Activated naive CD4-positive, alpha-beta T cell treated with anti-CD3 and anti-CD28 coated beads for 36 hours (primary cell): ENCODE measurements at places on chromosomes 1 and 21.

GRCh38 chr21:35257413-35257812, 208.3 kb upstream of the RUNX1 start:
- DNase-seq: peak; percentile 27

GRCh38 chr1:60867782-60868181, 214.6 kb upstream of the NFIA start:
- no peak for DNase-seq

- DNase-seq: no peak
These were observed 164.9 kb downstream of the NFIA start for GRCh38 chr1:61247051-61247825.

GRCh38 chr1:73475316-73475870, 722.6 kb downstream of the LRRIQ3 start:
- no peak for DNase-seq

DNA sequence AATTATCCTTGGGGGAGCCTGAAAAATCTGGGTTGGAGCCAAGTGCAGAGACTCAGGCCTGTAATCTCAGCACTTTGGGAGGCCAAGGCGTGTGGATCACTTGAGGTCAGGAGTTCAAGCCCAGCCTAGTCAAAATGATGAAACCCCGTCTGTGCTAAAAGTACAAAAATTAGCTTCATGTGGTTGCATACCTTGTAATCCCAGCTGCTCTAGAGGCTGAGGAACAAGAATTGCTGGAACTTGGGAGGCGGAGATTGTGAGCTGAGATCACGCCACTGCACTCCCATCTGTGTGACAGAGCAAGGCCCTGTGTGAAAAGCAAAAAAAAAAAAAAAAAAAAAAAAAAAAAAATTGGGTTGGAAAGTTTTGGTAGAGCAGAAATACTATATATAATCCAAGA, 1563.6 kb upstream of the PRMT6 start:
- no peak for DNase-seq

DNA sequence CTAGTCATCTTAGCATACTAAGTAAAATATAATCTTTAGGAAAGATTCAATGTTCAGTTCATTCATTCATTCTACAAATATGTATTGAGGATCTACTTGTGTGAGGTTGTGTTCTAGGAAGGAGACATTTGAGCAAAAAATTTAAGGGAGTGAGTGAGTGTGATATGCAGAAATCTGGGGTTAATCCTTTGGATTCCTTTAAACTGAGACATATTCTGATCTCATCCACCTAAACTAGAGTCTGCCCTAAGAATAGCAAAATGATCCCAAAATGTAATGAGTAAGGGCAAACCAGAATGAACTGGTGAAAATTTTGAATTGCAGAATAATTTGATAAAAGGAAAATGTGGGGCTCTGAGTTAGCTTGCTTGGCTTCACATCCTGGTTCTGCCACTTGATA, 8.6 kb downstream of the UBE2U start:
- no peak for DNase-seq

- no peak for DNase-seq
These were observed 22.4 kb downstream of the DHCR24 start for GRCh38 chr1:54864460-54865208.

- DNase-seq: no peak
These were observed 443.4 kb upstream of the PRMT6 start for GRCh38 chr1:106613068-106613467.

DNA sequence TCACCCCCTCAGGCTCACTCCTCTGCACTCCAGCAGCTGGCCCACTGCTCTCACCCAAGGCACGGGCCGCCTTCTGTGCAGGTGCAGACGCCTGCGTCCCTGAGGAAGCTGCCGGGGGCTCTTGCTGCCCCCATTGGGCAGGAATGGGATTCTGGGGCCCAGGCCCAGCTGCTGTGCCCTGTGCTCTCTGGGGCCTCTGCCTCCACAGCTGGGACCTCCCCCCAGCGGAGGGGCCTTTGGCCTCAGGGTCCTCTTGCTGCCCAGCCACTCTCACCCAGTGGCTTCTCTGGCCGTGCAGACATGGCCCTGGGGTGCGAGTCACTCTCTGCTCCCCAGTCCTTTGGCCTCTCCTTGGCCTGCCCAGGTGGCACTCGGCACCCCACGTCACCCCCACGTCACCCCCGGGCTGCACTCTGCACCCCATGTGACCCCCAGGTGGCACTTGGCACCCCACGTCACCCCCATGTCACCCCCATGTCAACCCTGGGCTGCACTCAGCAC, 19.1 kb upstream of the LRRC3 start:
- DNase-seq: no peak

DNA sequence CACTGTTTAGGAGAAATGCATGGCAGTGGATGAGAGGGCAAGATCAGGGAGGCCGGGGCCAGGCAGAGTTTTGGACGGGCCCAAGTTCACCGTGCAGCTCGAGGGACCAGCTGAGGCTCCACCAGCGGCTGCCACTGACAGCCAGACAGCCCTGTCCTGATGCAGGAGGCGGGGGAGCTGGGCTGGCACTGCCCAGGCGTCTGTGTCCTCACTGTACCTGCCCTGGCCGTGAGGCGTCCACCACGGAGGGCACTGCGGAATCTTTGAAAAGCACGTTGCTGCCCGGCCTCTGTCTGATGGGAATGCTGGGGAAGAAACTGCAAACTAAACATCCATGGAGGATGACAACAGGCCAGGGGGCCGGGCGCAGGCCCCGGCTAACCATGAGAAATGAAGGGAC, 35.5 kb downstream of the VPS26C start:
- DNase-seq: no peak

DNA sequence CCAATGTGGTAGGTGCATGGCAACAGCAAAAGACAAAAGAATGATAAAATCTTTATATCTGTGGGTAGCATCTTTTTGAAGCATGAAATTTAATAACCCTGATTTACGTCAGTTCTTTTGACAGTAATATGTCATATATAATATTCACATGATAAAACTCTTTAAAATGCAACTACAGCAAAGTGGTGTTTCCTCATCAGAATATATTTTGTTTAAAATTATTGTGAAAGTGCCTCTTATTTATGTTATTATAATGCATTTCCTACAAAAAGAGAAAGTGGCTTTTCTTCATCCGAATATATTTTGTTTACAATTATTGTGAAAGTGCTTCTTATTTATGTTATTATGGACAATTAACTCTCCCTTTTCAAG, 46.9 kb upstream of the EEIG2 start:
- no peak for DNase-seq

- DNase-seq: no peak
These were observed 77.9 kb downstream of the ZC3H11B start for GRCh38 chr1:219534991-219535390.

DNA sequence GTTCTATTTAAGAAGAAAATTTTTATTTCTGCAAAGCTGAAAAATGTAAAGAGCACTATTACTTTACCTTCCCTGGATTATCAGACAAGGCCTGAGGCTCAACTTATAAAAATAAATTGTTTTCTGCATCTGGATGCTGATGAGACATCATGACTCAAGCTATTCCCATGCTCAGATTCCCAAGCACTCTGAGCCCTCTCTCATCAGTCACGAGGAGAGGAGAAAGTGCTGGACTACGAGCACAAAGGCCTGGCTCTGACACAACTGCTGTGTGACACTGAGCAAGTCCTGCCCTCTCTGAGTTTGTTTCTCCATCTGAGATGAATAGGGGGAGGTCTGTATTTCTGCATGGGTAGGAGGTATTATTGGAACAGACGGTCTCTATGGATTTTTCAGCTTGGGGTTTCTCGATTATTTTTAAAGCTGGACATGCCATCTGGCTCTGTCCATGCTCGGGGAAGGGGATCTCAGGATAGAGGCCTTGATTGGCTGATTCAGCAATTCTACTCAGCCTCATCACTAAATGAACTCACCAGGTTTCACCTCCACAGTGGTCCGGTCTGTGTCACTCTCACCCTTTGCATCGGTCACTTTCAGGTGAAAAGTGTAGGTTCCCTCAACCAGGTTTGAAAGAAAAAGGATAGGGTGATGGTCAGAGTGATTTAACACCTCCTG, 107.7 kb downstream of the KIAA0319L start:
- DNase-seq: no peak

DNA sequence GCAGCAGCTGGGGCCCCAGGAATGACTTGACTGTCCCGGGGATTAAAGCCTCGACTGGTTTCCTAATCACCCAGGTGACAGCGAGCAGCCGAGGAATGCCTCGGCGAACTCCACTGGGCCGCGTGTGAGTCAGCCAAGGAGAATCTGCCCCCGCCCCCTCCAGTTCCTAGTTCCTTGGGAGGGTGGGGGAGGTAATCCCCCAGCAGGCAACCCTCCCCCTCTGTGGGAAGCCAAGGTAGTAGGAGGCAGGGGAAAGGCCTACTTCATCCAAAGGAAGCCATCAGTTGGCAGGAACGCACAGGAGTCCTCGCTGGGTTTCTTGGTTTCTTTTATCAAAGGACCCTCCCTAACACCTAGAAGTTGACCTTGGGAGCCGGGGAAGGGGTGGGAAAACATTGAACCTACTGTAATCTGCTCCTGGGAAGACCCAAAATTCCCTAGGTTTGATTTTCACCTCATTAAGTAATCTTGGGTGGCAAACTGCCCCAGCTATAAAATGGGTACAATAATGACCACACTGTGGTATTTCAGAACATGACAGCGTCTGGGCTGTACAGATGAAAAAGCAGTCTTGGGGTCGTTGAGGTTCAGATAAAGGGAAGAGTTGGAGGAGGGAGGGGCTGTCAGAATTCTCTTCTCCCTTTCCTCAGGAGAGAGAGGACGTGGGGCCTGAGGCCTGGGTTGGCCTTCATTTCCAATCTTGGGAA, 1.4 kb downstream of the TENT5B start:
- DNase-seq: no peak

- DNase-seq: no peak
These were observed 89.8 kb downstream of the SLC16A1 start for GRCh38 chr1:112866151-112866550.

GRCh38 chr1:213176341-213176740, 125.3 kb downstream of the RPS6KC1 start:
- DNase-seq: no peak

GRCh38 chr1:233389893-233390292, 62.4 kb downstream of the MAP3K21 start:
- DNase-seq: no peak

DNA sequence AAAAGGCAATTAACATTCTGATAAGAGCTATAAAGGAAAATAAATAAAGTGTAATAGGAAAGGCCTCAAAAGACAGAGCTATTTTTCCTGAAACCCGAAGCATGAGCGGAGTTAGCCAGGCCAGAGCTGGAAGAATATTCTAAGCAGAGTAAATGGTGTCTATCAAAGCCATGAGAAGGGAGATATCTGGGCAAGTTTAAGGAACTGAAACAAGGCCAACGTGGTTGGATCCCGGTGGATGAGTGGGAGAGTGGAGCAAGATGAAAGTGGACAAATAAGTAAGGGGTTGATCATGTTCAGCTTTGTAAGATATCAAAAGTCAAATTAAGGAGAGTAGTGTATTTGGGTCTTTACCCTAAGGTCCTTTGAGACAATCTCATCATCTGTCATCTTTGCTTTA, 234.0 kb downstream of the TM2D1 start:
- DNase-seq: no peak

- DNase-seq: no peak
These were observed 52.4 kb downstream of the DISP3 start for GRCh38 chr1:11531314-11531870.

- no peak for DNase-seq
These were observed 48.8 kb downstream of the NID1 start for GRCh38 chr1:236016083-236016482.

GRCh38 chr1:22641906-22642636, 1.4 kb upstream of the C1QC start:
- DNase-seq: peak; percentile 78

DNA sequence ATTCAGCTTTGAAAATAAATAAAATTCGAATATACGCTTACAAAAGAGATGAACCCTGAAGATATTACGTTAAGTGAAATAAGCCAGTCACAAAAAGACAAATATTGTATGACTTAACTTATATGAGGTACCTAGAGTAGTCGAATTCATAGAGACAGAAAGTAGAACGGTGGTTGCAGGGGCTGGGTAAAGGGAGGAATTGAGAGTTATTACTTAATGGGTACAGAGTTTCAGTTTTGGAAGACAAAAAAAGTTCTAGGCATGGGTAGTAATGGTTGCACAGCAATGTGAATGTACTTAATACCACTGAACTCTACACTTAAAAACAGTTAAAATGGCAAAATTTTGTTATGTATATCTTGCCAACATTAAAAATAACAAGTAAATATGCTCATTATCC, 48.6 kb upstream of the ZNHIT6 start:
- no peak for DNase-seq

GRCh38 chr1:236748268-236748870, 46.7 kb upstream of the MTR start:
- DNase-seq: no peak

DNA sequence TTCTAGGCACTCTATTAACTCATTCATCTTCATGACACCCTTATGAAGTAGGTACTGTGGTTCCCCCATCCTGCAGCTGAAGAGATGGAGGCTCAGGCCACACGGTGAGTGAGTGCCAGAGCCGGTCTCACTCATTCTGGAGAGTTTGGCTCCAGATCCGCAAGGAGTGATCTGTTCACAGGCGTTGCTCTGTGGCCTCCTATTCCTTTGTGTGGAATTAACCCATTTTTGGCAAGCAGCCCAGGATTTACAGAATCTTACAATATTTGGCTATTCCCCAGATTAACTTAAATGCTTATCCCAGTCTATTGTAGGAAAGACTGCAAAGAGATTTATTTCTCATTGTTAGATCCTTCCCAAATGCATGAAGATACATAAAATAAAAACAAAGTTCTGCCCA, 29.6 kb downstream of the KIAA0040 start:
- DNase-seq: no peak

- DNase-seq: no peak
These were observed 5.4 kb downstream of the CCDC190 start for GRCh38 chr1:162855461-162856150.

DNA sequence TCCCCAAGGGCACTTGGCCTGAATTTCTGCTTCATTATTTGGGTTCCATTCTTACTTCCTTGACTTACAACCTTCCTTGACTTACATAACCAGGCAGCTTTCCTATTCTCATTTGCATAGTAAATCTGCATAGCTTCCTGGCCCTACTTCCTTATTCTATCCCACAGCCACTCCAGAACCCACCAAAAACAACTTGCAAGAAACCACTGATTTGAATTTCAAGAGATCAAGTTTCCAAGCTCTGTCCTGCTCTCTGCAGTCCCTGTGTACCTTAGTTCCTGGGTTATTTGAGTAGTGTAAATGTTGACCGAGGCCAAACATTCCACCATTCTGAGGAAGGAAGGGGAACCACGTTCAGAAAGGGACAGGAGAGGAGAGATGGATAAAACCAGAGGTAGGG, 603.3 kb downstream of the PTPRC start:
- DNase-seq: no peak

- peak; percentile 14 for DNase-seq
These were observed 300.8 kb downstream of the RRAGC start for GRCh38 chr1:38558500-38559445.
